Fibroblast of skin of abdomen (primary cell): ENCODE measurements at places on chromosomes 1 and 21.

DNA sequence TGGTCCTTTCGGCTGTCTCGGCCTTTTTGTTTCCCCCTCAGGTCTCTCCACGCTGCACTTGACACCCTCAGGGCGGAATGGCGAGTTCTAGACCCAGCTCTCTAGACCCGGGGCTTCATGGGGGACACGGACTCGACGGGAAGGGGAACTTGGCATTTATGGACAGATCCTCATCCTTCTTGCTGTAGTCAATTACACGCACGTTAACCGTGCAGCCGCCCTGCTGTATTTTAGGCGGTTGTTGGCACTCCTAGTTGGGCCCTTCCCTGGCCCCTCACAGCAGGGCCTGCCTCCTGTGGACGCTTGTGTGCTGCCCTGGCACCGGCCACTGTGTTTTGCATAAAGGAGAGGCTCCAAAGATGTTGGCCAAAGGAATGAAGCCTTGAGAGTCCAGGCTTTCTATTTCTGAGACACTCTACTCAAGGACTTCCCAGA lies 558 bp upstream of the BTG3 start:
- peak; percentile 7 for DNase-seq

GRCh38 chr1:245154429-245155271 lies at the start of gene KIF26B:
Gene KIF26B (plus strand): TSS chr1:245154985. CDS start chr1:245155425, 440 bp downstream.
- peak; percentile 73 for DNase-seq

GRCh38 chr1:23625459-23625858 lies 66.1 kb upstream of the RPL11 start:
- DNase-seq = no peak

DNA sequence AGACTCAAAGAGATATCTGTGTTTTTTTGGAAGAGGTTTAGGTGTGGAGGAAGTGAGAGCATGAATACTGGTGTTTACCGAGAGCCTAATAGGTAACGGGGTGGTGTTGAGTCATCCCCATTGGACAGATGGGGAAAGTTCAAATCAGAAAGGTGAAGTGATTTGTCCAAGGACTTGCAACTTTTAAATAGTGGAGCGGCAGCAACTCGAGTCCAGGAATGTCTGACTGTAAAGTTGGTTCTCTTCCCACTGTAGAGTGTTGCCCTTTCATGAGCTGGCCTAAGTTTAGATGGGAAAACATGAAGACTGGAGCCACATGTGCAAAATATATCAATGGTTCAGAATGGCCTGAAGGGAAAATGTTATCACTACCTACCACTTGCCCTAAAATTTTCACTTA lies 125.7 kb downstream of the LYPLAL1 start:
- DNase-seq = no peak

DNA sequence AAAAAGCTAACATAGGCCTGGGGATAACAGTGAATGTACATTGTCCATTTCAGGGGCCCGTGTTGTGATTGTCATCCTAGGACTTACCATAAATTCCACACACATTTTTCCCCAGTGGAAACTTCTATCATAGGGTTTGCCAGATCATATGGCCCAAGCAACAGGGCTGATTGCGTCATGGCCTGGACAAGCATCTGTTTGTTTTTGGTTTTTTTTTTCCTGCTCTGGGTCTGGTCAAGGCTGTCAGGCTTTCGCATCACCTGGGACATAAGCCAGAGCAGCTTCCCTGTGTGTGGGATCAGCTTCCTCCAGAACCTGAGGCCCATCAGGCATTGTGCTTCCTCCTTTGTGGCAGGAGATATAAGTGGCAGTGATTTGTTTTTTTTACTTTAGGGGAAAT lies 598.5 kb upstream of the USP24 start:
- peak; percentile 74 for DNase-seq

DNA sequence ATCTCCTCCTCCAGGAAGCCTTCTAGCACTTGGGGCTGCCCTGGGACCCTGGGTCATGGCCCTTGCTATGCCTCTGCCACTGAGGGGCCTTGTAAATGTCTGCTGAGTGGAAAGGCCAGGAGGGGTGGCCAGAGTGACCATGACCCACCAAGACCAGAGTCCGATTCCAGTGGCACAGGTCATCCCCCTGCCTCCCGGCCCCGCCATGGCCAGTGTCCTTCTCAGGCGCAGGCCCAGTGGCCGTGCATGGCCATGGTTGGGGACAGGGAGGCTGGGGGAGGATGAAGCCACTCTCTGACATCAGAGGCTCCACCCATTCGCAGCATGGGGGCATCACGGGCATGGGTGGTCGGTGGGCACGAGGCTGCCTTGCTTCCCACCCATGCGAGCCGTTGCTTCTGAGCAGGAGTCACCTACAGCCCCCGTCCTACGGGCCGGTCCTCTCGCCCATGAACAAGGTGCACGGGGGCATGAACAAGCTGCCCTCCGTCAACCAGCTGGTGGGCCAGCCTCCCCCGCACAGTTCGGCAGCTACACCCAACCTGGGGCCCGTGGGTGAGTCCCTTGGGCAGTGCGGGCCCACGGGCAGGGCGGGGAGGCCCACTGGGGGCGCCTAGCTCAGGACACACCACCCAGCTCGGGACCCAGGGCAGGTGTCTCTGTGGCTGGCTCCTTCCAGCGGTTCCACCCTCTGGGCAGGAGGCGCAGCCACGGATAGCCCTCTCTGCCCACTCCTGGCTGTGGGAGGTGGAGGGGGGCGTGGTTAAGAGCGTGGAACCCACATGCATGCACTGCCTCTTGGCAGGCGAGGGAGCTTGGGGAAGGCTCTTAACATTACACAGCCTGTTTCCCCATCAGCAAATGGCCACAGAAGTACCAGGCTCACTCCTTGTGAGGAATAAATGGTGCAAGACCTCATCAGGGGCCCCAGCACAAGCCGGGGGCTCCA lies 22.4 kb upstream of the CCDC27 start:
- DNase-seq = no peak

- DNase-seq = no peak
Observed at GRCh38 chr1:221699978-221700519, 41.8 kb downstream of the DUSP10 start.

DNA sequence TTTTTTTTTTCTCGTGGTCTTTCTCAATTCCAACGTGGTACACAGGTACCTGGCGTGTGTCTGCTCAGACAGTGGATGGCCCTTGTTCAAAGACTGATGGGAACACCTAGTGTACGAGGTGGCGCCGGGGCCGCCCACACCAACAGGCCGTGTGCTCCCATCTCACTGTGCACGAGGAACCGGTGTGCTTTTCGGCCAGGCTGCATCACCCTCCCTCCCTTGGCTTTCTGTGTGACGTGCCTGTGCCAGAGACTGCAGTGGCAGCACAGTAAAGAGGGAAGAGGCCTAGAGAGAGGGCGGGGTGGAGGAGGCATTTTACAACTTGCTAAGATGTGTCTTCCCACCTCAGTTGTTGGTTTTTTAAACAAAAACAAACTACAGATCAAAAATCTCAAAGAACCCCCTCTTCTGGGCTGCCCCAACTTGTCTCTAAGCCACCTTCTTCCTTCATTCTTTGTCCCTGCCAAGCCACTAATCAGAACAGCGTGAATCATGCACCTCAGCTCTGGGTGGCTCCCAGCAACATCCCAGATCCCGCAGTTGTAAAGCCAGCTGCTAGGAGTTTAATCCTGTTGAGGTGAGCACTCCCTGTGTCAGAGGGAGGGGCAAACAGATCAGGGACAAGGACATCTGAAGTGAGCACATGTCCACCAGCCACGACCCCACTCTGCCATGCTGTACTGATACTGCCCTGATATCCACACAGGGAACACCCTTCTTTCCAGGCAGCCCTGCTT lies 20.7 kb downstream of the IRF2BP2 start:
- DNase-seq = peak; percentile 33

DNA sequence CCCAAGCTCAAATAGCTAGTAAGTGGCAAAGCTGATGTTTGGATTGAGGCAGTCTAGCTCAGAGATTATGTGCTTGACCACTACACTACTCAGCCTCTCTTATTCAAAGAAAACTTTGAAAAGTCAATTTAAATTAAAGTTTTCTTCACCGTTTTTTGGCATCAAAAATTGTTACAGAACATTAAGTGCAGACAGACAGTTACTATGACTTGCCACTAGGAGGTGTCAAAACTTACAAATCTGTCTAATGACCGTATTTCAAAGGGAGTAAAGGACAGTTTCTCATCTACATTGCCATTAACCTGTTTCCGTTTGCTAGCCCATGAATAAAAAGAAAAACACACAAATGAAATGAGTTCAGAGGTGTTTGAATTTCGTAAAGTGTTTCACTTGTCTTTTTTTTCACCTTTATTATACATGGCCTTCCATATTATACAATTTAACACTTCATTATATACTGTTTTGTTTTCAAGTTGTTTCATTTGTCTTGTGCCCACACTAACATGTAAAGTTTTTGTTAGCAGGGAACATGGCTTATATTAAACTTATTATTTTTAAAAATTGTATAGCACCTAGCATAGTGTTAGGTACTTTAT lies 57.4 kb upstream of the MTF2 start:
- peak; percentile 39 for DNase-seq

DNA sequence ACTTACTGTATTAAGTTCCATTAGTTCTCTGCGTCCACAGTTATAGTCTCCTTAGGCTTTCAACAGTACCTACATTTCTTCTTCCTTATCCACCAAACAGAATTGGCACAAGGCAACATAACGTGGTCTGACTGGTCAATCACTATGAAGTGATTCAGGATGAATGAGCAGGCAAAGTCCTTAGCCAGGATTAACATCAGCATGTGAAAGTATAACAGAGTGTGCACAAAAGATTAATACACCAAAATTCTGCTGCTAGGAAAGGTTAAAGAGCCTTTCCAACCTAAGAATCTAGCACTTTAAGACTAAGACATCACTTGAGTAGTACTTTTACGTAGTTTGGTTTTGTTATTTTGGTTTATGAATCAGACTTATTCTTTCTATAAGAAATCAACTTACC lies 15.8 kb downstream of the DEPDC1 start:
- no peak for DNase-seq

GRCh38 chr1:208256556-208256955 lies 12.4 kb upstream of the PLXNA2 start:
- DNase-seq = no peak

DNA sequence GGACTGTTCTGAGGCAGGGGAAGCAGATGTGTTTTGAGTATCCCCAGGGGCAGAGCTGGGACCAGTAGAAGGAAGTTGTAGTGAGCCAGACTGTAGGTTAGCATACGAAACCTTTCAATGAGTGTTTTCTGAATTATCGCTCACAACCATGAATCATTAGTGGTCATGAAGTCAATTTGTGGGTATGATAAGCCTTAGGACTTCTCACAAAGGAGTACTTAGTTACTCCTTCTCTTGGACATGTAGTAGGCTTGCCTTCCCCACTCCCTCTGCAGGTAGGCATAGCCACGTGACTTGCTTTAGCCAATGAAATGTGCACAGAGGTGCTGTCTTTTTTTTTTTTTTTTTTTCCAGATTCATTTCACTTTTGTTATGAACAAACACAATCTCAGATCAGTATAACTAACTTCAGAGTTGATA lies 23.9 kb upstream of the FAAH start:
- DNase-seq = peak; percentile 8

DNA sequence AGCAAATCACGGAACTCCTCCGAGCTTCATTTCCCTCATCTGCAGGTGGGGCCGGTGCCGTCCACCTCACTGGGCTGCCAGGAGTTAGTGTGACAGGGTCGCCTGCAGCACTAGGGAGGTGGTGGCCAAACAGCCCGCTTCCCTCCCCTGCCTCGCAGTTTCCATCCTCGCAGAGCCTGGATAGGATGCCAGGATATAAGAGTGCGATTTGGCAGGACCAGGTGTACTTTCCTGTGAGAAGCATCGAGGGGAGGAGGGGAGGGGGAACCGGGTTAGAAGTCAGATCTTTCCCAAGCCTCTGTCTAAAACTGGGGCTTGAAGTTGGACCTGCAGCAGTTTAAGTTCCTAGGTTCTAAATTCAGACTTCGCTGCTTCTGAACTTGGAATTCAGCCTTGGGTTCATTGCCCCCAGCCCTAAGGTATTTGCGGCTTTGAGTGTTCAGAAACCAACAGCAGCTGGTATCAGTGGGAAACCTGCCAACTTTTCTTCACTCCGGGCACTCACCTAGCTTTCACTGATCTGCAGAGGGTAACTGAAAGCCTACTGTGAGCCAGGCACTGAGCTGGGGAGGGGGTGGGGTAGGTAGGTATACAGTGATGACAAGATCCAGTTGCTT lies 1.7 kb upstream of the JUN start:
- peak; percentile 61 for DNase-seq

DNA sequence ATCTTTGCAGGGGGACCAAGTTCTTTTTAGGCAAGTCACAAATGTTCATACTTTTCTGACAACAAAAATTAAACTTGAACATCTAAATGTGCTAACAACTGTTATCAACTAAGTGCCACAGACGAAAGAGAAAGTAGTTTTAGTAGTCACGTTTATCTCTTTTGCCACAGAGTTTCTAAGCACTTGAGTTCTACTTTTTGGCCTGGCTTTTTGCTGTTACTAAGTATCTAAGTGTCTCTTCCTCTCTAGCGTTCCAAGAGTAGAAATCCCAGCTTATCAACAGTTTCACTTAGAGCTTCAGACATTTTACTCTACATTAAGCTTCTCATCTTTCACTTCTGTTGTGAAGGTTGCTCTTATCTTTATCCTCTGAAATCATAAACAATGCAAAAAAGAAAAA lies 34.2 kb downstream of the GATAD2B start:
- no peak for DNase-seq

DNA sequence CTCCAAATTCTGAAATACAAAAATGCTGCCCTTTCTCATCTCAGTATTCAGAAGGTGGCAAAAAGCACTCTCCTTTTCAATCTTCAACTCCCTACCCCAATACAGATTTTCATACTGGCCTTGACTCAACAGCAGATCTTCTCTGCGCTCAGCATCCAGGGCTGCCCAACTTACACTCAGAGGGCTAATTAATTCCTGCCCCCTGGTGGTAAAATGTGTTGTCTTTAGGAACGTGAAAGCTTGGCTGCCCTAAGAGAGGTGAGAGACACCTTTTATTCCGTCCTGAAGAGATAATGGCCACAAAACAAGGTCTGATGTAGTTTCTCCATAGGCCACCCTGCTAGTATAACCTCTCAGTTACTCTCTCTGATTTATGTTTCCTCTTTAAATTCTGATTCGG lies 25.0 kb downstream of the KRTAP24-1 start:
- DNase-seq = peak; percentile 31

DNA sequence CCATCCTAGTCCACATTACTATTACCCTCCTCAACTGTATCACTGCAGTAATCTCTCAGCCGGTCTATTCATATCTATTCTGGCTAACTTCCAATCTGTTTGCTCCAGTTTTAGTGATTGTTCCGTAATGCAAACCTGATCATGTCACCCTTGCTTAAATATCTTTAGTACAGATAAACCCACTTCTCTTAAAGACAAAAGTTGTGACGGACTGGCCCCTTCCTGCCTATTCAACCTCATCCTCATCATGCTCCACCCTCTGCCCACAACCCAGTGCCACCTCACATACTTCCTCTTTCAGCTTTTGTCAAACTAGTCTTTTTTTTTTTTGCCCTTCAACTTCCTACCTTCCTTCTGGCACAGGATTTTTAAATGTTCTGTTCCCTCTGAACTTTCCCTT lies 2.8 kb upstream of the C1orf162 start:
- DNase-seq = no peak

- DNase-seq = no peak
Observed at GRCh38 chr1:230827801-230828200, 40.5 kb downstream of the C1orf198 start.

- no peak for DNase-seq
Observed at GRCh38 chr1:201732351-201732750, 96.6 kb upstream of the IPO9 start.

- no peak for DNase-seq
Observed at GRCh38 chr1:76079475-76080227, 5.1 kb downstream of the ST6GALNAC3 start.

GRCh38 chr1:61447968-61448430 lies 276.9 kb downstream of the TM2D1 start:
- no peak for DNase-seq

GRCh38 chr1:93958032-93958725 lies 48.9 kb upstream of the GCLM start:
- DNase-seq = no peak

GRCh38 chr1:31767225-31767624 lies 3.1 kb upstream of the ADGRB2 start:
- DNase-seq = no peak
